EH (cell line): ENCODE measurements at places on chromosomes 7 and 10.

DNA sequence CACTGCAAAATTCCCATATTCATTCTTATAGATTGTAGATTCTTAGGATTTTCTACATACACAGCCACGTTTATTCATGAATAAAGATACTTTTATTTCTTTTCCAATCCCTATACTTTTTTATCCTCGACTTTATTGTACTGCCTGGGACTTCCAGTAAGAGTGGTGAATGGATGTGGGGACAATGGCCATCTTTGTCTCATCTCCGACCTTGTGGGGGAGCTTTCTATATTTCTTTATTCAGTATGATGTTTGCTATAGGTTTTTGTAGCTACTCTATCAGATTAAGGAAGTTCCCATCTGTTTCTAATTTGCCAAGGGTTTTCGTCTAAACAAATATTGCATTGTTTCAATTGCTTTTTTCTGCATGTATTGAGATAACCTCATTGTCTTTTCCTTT lies 184.3 kb downstream of the FOXP2 start:
- no peak for DNase-seq

- DNase-seq, result no peak
These were observed 185.1 kb downstream of the ATRNL1 start for GRCh38 chr10:115278294-115278693.

DNA sequence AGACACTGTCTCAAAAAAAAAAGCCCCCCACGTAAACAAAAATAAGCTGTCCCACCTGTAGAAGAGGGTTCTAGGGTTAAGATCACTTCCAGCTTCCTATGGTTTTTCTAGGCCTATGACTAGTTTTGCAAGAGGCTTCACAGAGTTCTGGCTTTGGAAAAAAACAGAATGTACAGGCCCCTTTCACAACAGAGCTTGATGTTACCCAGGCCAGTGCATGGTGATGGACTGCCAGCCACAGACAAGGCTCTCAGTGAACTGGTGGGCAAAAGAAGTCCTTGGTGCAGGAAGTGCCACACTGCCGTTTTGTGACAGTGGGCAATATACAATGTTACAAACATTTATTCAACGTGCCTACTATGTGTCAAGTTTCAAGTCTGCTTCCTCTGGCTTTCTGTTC lies 18.3 kb upstream of the EFCAB10 start:
- DNase-seq, result no peak

DNA sequence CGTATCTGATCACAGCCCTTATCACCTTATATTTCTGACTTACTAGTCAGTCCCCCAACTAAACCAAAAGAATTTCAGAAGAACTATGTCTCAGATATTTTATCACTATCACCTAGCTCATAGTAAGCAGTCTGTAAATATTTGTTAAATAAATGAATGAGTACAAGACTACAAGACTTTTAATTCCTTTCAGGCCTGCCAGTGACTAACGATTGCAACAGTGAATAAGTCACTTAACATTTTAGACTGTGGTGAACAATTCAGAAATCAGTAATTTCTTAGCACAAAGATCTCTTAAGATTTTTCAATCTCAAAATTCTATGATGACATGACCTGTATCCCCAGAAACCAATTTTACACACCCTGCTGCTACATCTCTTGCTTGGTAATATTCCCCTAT lies 162.2 kb downstream of the IMMP2L start:
- no peak for DNase-seq
